A549 treated with CORT108297 at 1 μM for 4 hours (cell line): ENCODE measurements at places on chromosomes 3 and 15. TPM values are rescaled to one million over a fixed set of nuclear protein-coding genes. Genes with fewer than 3 reads are reported as not detected.

The ACTL6A gene
- total RNA-seq: 49.7 to 75.0 TPM (median 51.6 TPM) in 5 replicates

The ADAMTSL3 gene
- total RNA-seq: 0.25 to 0.66 TPM (median 0.53 TPM) in 5 replicates

The C15orf62 gene
- total RNA-seq: 0.05 to 0.08 TPM (median 0.08 TPM) in 5 replicates

The CPNE4 gene
- total RNA-seq: 4.0 to 7.1 TPM (median 5.9 TPM) in 5 replicates

The CCR3 gene
- total RNA-seq: not detected in 5 replicates

The P2RY12 gene
- total RNA-seq: not detected in 5 replicates

The CRABP1 gene
- total RNA-seq: 1.6 to 2.3 TPM (median 1.8 TPM) in 5 replicates

The GRAMD2A gene
- total RNA-seq: 0.06 TPM in 1 of 5 replicates, not detected in the others
